Activated T-cell treated with anti-CD3 and anti-CD28 coated beads, Interleukin-2, amount 50 U/mL, for 48 hours (primary cell): ENCODE measurements at places on chromosomes 6 and 20.
A peak's percentile ranks its signal among the peaks of the same experiment; 100 is the strongest.

GRCh38 chr6:21188505-21189223 is 404.9 kb upstream of the SOX4 start:
- DNase-seq, result no peak

DNA sequence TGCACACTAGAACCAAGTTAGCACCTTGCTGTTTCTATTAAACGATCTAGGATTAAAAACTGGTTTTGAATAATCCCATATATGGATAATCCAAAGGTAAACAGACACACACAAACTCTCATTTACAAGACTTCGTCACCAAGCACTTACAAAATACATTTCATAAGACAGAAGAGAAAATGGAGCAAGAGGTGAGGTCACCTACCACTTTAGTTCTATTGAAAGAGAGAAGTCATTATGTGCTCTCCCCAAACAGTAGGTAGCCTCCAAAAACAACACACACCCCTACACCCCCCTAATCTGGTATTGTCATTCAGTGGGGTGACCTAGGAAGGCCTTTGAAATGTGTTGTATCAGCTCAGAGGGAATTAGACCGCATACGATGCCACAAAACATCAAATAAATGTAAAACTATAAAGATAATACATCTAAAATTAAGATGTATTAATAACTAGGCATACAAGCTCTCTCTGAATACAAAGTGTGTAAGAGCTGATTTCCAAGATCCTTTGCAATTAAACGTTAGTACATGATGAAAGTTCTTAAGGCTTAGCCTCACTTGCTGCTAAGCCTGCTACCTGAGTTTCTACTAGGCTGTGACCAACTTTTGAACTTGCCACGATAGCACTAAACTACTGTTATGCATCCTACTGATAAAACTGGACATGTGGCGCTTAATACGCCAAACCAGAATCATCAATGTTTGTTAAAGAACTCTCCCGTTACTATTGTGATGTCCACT is 1.6 kb downstream of the SRPK1 start:
- no peak for DNase-seq

DNA sequence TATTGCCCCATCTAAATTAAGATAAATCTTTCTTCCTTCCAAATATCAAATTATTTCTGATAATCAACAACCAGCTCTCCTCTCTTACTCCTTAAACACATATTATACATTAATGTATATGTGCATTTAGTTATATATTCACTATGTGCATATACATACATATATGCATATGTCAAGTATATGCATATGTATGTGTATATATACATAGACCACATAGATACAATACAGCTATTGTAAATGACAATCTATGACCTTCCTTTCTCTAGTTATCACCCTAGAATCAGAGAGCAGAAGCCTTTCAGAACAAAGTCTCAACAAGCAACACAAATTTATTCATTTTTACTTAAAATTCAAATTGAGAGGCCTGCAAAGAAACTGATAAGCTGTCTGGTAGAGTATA is 241.1 kb upstream of the THEMIS start:
- no peak for DNase-seq

GRCh38 chr6:26241033-26241895 is 123.7 kb upstream of the BTN3A2 start:
- peak; percentile 84 for DNase-seq

DNA sequence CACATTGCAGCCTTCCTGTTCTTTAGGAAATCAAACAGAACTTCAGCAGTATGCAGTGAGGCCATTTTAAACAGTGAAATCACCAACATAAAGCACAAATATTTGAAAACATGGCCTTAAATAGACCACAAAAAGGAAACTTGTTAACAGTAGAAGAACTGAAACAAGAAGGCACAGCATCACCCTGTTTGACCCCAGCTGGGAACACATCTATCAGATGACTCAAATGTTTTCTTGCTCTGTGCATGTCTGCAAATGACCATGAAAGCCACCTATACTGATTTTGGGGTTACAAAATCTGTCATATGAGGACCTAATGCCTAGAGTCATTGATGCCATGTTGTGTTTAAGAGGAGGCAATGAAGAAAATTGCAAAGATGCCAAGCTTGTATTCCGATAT is 123.8 kb upstream of the ADGRF1 start:
- DNase-seq, result no peak

- no peak for DNase-seq
Observed at GRCh38 chr20:43681468-43681942, 14.6 kb downstream of the MYBL2 start.

GRCh38 chr6:5878792-5879191 is 127.9 kb downstream of the NRN1 start:
- no peak for DNase-seq

- DNase-seq, result no peak
Observed at GRCh38 chr6:120304223-120304622, 954.7 kb upstream of the MAN1A1 start.

DNA sequence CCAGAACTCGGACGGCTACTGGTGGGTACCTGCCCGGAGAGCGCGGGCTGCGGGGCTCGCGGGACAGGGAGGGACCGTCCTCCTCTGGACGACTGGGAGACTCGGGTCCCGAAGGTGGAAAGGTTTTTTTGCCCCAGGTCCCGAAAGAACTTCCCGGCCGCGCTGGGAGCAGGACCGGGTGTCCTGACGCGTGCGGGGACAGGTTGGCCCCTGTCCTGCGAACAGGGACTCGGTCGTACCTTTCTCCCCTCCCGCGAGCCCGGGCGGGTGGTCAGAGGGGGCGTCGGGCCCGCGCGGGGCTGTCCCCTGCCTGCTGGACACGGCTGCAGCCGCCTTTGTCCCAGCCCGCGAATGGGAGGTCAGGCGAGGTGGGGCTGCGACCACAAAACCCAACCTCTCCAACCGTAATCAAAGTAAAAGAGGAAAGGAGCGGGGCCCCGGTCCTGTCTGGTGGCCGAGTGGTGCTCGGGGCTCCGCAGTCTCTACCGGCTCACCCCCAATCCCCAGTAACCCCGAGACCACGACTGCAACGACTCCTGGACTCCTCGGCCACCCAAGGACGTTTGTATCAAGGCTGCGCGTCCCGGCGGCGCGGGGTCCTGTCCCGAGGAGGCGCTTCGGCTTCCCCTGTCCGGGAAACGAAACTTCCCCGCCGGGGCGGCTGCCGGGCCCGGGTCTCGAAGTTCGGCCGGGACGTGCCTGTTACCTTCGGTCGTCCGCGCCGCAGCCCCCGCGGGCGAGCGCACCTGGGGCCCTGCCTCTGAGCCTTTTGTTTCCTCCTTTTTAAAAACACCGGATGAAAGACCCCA is 798 bp downstream of the DSP start:
- peak; percentile 30 for DNase-seq

GRCh38 chr20:60203451-60203850 is 245.2 kb downstream of the CDH26 start:
- DNase-seq, result no peak

GRCh38 chr6:116536216-116536621 is 9.3 kb downstream of the TRAPPC3L start:
- peak; percentile 31 for DNase-seq

DNA sequence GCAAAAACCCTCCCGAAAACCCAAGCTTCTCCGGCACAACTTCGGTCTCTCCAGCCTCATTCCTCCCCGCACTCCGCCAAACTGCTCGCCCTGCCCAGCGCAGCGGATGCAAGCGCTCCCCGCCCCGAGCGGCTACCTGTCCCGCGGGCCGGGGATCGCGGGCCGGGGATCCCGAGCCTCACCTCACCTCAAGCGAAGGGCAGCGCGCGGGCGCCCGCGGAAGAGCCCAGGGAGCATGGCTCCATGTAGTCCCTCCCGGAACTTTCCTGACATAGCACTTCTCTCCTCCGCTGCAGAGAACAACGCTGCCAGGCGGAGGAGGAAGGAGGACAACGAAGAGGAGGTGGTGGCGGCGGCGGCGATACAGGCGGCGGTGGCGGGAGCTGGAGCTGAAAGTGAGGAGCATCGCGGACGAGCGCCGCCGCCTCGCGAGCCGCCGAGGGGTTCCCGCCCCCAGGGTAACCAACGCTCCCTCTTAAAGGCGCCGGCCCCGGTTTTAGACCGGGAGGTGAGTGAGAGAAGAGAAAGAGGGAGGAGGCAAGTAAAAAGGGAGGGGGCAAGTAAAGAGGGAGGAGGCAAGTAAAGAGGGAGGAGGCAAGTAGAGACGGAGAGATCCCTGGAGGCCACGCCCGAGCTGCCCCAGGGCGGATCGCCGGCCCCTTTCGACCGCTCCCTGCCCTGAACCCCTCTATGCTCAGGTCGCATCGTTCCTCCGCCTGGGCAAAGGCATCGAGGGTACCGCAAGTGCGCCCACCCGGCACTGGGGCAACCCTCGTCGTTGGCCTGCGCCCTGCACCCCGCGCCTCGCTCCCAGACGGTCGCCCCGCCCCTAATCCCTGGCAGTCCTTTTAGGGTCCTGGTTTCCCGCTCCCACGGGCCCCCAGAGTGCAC is at the start of gene GPR63:
GPR63 (minus strand) TSS at position 397 of the 891 bp plus-strand sequence. CDS start 37,746 bp downstream, outside the sequence.
- DNase-seq, result peak; percentile 82

GRCh38 chr6:152587473-152587872 is 49.7 kb downstream of the SYNE1 start:
- DNase-seq, result no peak

GRCh38 chr6:13097454-13097853 is 230.9 kb downstream of the TBC1D7 start:
- DNase-seq, result no peak

- no peak for DNase-seq
Observed at GRCh38 chr6:111673937-111674336, 68.3 kb upstream of the TRAF3IP2 start.

GRCh38 chr20:10655720-10656669 is 17.8 kb downstream of the JAG1 start:
- no peak for DNase-seq

- no peak for DNase-seq
Observed at GRCh38 chr6:105604587-105604884, 201.7 kb upstream of the PREP start.

DNA sequence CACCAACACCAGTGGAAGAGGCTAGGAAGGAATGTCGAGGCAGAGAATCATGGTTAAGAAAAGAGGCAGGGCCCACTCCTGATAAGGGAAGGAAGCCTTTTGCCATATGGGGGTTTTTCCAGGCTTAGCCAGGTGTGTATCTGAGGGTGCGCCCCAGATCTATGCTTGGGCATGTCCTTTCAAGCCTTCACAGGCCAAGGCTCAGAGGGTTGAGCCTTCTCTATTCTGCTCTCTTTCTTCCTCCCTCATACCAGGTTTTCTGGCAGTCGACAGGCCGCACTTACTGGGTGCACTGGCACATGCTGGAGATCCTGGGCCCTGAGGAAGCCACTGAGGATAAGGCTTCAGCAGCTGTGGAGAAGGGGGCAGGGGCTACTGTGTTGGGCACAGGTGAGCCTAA is 4.7 kb downstream of the CUL9 start:
- DNase-seq, result no peak

- no peak for DNase-seq
Observed at GRCh38 chr20:58565461-58566175, 50.4 kb upstream of the APCDD1L start.

DNA sequence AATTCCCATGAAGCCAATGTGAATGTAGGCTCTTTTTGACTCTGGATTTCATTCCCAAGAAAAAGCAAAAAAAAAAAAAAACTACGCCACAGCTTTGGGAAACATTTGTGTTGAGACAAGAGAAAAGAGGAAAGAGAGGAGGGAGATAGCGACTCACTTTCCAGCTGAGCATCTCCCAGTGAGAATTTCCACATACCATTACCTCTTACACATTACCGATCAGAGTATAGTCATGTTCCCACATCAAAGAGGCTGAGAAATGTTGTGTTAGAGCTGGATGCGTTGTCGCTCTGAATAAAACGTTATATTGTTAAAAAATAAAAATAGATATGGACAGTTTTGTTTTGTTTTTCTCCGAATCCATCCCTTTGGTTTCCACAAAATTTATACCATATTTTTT is 1019.3 kb upstream of the ADGRB3 start:
- DNase-seq, result no peak

DNA sequence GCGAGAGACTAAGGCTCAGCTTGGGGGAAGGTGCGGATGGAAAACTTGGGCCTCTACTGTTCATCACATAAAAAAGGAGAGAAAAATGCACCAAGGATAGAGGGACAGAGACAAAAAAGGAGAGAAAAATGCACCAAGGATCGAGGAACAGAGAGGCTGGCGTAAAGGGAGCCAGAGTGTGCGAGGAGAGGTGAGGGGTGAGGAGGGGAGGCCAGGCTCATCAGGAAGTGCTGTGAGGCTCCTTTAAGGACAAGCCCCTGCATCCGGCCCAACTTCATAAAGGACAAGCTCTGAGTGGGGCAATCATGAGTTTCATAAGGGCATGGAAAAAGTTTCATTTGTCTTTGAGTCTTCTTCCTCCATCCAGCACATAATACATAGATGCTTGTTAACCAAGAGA is 117.2 kb upstream of the NXT1 start:
- no peak for DNase-seq

GRCh38 chr20:50378170-50379000 is 131.8 kb upstream of the PTPN1 start:
- DNase-seq, result no peak

- DNase-seq, result no peak
Observed at GRCh38 chr20:52496191-52496590, 304.6 kb upstream of the ZFP64 start.
